ENCODE measurements at places on chromosomes 11 and 22.

- DNase-seq = no peak
Measured at GRCh38 chr11:121740902-121741301, 288.1 kb upstream of the SORL1-AS1 start.

DNA sequence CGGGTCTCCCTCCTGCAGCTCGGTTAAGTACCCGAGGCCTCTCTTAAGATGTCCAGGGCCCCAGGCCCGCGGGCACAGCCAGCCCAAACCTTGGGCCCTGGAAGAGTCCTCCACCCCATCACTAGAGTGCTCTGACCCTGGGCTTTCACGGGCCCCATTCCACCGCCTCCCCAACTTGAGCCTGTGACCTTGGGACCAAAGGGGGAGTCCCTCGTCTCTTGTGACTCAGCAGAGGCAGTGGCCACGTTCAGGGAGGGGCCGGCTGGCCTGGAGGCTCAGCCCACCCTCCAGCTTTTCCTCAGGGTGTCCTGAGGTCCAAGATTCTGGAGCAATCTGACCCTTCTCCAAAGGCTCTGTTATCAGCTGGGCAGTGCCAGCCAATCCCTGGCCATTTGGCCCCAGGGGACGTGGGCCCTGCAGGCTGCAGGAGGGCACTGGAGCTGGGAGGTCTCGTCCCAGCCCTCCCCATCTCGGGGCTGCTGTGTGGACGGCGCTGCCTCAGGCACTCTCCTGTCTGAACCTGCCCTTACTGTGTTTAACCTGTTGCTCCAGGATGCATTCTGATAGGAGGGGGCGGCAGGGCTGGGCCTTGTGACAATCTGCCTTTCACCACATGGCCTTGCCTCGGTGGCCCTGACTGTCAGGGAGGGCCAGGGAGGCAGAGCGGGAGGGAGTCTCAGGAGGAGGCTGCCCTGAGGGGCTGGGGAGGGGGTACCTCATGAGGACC is 25.0 kb downstream of the FADS3 start:
- DNase-seq = no peak

- no peak for DNase-seq
Measured at GRCh38 chr11:72204886-72205285, 11.7 kb upstream of the FOLR2 start.

DNA sequence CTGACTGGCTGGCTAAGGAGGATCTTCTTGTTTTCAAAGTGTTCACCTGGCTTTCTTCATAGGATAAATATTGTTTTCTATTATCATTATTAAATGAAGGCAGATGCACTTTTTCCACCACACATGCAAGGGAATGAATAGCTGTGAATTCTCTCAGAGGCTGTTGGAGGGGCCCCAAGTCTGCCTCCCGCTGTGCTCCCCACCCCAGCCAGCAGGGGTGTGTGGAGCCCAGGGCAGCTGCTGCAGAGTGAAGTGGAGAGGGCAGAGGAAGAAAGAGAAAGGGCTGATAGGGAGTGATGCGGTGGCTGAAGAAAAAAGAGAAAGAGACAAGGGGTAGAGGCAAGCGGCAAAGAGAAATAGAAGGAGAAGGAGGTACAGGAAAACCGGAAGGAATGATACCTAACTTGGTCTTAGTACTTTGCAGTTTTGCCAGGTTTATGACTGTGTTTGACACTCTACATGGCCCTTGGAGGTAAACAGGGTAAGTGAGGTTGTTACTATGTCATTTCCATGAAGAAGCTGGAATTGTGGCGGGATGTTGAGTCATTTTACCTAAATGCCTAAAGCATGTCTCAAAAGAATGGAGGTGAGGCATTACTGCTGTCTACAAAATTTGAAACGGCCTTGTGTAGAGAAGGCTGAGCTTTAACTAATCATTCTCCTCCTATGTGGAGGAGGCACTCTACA is 145.7 kb upstream of the B3GAT1 start:
- no peak for DNase-seq

- DNase-seq = no peak
Measured at GRCh38 chr11:10387206-10388083, 67.6 kb upstream of the AMPD3 start.

GRCh38 chr11:77690649-77691048 is 53.1 kb upstream of the CLNS1A start:
- no peak for DNase-seq

DNA sequence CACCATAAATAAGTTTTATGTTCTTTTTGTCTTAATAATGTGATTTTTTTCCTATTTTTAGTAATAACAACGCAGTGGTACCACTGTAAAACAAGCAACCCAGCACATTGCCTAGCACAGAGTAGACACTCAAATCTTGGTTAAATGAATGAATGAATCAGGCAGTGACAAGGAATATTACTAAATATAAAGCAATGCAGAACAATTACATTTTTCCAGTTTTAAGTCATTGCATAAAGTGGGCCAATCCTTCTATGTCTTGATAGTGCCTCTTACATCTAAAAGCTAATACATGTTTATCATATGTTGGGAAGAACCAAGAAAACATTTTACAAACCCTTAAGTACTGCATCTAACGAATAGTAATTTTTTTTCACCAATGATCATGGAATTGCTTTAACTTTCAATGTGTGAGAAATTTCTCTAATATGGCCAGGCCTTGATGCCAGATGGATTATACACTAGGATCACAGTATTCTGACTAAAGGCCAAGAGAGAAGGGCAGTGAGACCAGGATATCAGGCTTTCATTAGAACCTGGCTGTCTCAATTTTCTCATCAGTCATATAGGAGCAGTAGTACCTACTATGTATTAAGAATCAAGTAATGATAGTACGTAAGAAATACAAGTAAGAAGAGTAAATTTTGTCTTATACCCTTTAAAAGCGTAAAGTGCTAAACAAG is 88.5 kb downstream of the TRIM44 start:
- no peak for DNase-seq

DNA sequence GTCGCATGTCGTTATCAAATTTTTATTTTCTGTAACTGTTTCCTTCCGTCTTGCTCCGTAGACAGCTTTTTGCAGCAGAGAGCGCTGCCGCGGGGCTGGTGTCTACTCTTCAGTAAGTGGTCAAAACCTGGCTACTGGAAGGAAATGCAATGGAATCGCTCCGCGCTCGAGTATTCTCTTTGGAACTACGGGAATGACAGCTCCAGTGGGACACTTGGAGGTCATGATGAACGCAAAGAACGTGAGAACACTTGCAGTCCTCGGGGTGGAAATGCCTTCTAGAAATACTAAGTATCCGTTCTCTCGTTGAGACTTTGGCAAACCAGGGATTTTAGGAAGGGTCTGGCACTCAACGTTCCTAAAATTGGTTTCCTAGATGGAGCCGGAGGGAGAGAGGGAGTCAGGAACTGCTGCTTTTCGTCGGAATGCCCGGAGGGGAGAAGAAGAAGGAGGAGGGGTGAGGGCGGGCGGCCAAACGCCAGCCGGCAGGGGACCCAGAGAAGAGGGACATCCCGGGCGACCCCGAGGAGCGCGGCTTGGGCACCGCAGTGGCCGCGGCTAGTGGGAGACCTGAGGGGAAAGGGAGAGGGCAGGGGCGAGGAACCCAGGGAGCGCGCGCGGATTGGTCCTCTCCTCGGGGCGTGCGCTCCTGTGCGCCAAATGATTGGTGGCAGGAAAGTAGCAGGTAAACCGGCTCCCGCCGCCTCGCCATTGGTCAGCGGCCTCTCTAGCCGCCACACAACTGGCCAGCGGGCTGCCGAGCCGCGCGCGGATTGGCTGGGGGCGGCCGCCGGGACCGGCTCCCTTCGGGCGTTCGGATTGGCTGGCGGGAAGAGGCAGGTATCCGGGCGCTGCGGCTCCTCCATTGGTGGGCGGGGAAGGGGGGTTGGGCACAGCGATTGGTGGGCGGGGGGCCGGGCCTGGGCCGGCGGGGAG is 490 bp upstream of the BMAL1 start:
- DNase-seq = peak; percentile 81

GRCh38 chr11:8032576-8033304 is 45.6 kb downstream of the EIF3F start:
- no peak for DNase-seq

- no peak for DNase-seq
Measured at GRCh38 chr22:46747646-46748045, 9.6 kb upstream of the CERK start.

DNA sequence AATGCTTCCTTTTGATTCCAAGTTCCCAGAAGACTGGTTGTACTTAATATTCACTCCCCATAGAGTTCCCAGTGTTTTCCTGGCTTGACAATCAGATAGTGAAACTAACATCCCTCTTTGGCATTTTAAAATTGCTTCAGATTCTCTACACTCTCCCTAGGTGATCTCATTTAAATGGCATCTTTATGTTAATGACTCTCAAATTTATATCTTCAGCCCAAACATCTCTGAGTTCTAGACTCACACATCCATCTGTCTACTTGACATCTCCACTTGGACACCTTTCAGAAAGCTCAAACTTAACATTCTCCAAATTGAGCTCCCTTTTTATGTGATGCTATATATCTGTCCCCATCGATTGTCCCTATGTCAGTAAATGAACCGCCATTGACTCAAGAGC is 232.0 kb downstream of the NTM start:
- DNase-seq = no peak

DNA sequence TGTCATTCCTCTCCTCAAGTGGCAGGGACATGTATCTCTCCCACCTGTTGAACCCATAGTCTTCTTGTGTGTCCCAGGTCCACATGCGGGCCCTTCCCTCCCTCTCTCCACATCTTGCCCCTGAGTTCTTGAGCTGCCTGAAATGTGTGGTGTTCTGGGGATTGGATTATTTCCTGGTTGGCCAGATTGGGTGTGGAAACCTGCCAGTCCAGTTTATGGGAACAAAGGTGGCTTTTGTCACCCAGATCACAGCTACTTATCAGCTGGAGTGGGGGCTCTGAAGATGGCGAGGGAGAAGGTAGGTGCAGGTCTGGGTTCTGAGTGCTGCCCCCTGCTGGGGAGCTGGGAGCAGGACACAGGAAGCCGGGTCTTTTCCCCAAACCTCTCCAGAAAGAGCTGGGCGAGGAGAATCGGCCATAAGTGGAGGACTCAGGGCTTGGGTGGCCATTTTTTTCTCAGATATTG is 14.2 kb downstream of the DTX4 start:
- peak; percentile 14 for DNase-seq

DNA sequence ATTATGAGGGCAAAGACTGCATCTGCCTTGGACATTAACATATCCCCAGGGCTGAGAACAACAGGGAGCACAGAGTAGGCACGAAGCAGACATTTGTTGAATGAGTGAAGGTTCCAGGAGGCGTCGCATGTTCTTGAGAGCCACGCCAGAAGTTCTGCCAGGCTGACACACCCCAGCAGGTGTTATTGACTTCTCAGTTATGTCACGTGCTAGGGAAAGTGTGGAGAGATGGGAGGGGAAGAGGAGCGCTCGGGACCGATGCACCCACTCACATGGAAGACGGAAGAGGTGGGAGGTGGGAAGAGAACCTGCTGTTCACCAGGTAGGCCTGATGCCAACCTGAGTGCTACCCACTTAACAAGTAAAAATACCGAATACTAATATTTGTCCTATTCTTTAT is 232.8 kb downstream of the LARGE1 start:
- DNase-seq = no peak

DNA sequence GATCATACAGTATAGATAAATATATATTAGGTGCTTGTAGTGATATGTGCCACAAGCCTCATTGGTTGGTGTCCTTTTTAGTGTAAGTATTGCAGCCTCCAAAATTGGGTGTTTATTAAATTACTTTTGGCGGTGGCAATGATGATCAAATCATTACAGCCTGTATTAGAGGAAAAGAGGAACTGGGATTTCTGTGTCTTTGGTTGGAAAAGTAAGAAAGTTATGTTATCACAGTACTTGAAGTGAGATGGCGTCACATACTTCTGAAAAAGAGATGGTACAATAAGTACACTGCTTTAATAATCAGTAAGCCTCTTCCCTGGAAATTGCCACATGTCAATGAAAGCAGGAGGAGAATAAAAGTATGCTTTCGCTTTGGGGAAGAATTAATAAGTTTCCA is 523 bp upstream of the MPZL3 start:
- DNase-seq = no peak

DNA sequence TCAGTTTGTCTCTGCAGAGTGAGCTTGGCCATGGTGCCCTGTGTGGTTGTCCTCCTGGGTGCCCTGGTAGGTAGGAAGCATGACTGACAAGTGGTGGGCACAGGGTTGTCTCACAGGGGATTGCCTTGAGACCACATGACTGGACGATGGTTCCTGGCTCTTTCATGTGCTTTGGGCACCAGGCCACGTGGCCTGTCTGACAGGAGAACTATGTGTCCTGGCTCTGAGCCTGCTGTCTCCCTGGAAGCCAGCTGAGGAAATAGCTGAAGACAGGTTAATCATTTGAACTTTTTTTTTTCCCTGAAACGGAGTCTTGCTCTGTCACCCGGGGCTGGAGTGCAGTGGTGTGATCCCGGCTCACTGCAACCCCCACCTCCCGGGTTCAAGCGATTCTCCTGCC is 93.2 kb downstream of the LDLRAD3 start:
- DNase-seq = no peak

- no peak for DNase-seq
Measured at GRCh38 chr11:46410021-46410420, 18.4 kb upstream of the CHRM4 start.

DNA sequence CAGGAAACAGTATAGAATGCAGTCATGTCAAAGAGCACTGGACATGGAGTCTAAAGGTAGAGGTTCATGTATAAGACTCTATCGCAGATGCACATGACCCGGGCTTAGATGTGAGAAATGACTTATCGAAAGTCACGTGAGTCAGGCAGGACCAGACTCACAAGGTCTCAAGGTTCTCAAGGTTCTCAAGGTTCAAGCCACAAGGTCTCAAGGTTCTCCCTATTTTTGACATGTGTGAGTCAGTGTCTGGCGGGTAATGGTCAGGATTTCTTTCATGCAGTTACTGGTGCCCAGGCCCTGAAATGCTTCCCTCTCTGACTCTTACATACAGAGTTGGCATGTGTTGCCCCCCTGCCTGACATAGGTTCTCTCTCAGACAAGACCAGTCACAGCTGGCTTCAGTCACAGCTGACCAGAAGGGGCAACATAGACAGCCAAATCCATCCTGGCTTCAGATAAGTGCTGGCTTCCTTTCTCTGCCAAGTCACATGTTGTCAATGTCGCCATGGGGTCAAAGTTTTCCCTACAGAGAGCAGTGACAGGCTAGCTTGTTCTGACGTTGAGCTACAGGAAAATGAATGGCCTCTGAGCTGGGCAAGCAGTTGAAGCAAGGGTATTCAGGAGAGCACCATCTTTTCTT is 10.1 kb downstream of the CSRP3 start:
- no peak for DNase-seq

GRCh38 chr11:104731890-104732289 is 166.4 kb downstream of the CASP12 start:
- DNase-seq = no peak
